ENCODE measurements at places on chromosomes 6 and 20.

DNA sequence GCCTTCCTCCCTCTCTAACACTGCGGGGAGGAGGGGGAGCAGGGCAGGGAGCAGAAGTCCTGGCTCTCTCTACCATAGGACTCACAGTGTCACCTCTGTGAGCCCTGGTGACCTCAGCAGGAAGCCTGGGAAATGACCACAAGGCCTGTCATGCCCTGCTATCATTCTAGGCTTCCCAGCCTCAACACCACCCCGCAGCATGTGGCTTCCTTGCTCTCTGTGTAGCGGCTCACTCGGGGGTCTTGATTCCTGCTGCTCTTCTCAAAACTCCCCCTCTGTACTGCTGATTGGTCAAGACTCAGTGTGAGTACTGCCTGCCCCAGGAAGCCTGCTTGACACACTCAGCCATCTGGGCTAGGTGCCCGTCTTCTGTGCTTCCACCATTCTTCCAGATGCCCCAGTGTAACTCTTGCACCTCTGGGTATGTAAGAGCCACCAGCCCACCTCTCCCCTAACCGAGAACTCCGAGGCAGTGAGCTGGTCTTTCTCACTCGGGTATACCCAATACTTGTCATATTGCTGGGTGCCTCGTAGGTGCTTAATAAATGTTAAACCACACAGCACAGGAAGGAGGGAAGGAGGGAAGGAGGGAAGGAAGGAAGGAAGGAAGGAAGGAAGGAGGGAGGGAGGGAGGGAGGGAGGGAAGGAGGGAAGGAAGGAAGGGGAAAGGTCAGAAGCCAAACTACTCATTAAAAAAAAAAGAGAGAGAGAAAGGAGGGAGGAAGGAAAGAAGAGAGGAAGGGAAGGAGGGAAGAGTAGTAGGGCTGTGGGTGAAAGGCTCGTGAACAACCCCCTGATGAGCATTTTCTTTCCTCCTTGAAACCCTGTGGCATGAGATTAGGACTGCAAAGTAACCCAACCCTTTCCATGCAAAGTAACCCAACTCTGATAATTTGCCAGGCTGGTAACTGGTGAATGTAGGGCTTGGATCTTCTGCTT is 5.0 kb downstream of the MDFI start:
- peak; percentile 45 for DNase-seq

DNA sequence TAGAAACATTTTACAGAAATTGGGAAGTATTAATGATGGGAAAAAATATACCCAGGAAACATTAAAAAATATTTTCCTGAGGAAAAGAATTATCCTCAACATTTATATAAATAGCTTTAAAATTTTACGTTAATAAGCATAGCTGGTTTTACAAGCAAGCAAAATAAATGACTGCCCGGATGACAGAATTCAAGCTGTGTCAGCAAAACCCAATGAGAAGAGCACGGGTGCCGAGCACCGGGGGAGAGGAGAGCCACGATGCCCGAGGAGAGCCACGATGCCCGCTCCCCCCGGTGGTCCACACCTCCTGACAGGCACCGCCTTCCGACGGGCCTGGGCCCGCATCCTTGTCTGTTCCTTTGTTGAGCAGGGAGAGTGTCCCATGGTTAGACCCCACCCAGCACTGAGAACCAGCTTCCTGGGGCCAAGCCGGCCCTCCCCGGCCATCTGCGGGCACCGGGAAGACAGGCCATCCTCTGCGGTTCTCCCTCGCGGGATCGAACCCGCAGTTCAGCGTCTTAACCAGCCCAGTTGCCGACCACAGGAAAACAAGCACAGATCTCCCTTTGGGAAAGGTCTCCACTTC is 63.3 kb upstream of the PDE10A start:
- DNase-seq = no peak

GRCh38 chr6:33678233-33678931 is 33.1 kb downstream of the UQCC2 start:
- no peak for DNase-seq

GRCh38 chr20:9495701-9496100 is 18.7 kb upstream of the LAMP5 start:
- DNase-seq = no peak

DNA sequence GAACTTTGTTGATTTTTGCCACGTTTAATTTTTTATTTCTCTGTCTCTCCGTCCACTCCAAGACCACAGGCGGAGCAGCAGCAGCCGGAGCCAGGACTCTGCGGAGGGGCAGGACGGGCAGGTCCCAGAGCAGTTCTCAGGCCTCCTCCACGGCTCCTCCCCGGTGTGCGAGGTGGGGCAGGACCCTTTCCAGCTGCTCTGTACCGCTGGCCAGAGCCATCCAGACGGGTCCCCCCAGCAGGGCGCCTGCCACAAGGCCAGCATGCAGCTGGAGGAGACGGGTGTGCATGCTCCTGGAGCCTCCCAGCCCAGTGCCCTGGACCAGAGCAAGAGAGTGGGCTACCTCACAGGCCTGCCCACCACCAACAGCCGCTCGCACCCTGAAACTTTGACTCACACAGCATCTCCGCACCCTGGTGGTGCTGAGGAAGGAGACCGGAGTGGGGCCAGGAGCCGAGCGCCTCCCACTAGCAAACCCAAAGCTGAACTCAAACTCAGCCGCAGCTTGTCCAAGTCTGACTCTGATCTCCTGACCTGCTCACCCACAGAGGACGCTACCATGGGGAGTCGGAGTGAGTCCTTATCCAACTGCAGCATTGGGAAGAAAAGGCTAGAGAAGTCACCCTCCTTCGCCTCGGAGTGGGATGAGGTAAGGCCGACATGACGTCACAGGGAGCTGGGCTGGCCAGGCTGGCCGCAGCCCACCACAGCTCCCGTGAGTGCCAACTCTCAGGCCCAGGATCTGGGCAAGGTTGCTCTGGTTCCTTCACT is 123.5 kb downstream of the TCP11 start:
- DNase-seq = peak; percentile 65

GRCh38 chr6:75150685-75151412 is 55.0 kb downstream of the COL12A1 start:
- DNase-seq = no peak

GRCh38 chr6:44806656-44807055 is 419.1 kb downstream of the CDC5L start:
- no peak for DNase-seq

- DNase-seq = no peak
These were observed 12.2 kb downstream of the HEBP2 start for GRCh38 chr6:138416206-138416605.

DNA sequence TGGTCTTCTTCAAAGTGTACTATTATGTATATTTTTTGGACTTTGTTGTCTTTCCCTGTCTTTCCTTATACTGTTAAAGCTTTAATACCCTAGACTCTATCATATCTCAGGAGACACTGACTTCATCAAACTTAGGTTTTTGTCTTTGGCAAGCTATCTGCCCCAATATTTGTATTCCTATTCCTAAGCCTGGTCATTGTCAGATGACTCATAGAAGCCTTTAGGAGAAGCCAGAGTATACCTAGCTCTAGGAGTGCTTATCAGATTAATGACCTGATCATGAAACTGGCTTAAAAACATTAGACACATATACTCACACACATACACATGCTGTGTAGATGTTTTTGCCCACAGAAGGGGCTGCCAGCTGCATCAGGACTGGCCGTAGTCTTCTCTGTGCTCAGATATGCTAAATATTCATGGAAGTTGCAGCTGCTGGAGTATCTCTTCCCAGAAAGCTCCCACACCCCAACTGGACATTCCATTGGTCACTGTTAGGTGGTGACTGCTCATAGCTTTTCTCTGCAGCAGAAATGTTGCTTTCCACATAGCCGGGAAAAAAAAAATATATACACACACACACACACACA is 102.0 kb downstream of the ANKS1A start:
- DNase-seq = no peak

DNA sequence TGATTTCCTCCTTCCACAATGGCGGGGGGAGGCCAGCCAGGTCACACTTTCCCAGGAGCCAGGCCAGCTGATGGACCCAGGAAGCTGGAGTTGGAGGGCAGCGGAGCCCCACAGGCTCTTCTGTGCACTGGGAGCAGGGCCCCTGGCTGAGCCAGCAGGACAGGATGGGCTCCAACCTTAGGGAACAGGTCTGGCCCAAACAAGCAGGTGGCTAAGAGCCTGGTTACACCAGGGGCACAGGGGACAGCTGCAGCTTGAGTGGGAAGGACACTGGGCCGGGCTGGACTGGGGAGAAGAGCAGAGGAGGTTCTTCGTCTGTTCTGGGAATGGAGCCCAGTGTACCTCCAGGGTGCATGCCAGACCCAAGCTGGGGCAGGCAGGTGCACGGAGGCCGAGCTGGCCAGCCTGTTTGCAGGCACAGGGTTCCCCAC is 102.3 kb downstream of the DLL1 start:
- DNase-seq = peak; percentile 30

GRCh38 chr6:108822401-108822800 is 25.8 kb upstream of the ARMC2 start:
- DNase-seq = no peak

DNA sequence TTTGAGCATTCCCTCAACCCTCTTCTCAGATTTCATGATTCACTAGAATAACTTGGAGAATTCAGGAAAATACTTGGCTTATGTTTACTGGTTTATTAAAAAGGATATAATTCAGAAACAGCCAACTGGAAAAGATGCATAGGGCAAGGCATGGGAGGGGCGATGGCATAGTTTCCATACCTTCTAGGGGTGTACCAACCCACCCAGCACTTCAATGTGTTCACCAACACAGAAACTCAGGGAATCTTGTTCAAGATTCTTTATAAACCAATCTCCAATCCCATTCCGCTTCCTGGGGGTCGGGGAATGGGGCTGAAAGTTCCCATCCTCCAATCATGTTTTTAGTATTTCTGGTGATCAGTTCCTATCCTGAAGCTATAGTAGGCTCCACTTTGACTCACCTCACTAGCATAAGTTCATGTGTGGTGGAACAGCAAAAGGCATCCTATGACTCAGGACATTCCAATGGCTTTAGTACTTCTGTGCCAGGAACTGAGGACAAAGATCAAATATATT is 164.4 kb downstream of the SIM1 start:
- no peak for DNase-seq

GRCh38 chr20:63095718-63096654 is 89.2 kb upstream of the BHLHE23 start:
- DNase-seq = peak; percentile 20

- peak; percentile 51 for DNase-seq
These were observed 13.9 kb upstream of the VAPB start for GRCh38 chr20:58374906-58375758.

DNA sequence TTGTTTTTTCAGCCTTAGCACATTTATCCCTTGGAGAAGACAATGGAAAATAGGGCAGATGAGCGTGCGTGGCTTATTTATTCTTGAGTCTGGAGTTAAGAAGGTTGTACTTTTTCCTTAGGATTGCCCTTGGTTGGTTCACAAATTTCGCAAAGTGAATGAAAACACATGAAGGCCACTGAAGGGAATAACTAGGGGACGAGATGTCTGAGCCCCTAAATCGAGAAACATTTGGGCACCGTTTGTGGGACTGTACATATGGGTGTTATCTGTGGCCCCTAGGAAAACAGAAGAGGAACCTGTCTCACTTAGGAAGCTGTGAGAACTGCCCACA is 19.4 kb upstream of the TRIM27 start:
- DNase-seq = no peak

- no peak for DNase-seq
These were observed 15.3 kb downstream of the SPDEF start for GRCh38 chr6:34540841-34541240.

DNA sequence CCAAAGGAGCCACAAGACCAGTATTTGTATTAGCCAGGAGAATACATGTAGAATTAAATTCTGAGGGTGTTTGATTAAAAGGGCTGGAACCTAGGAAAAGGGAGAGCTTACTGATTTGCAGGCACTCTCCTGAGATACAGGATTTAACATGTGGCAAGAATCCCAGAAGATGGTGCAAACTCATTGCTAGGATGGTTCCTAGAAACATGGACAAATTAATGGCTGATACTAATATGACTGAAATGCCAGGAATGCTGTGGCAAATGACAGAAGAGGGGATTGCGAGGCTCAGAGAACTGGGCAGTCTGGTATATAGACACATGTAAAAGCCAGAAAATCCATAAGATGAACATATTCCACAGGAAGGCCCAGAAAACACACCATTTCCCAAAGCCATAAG is 118.1 kb downstream of the RWDD2A start:
- DNase-seq = no peak

DNA sequence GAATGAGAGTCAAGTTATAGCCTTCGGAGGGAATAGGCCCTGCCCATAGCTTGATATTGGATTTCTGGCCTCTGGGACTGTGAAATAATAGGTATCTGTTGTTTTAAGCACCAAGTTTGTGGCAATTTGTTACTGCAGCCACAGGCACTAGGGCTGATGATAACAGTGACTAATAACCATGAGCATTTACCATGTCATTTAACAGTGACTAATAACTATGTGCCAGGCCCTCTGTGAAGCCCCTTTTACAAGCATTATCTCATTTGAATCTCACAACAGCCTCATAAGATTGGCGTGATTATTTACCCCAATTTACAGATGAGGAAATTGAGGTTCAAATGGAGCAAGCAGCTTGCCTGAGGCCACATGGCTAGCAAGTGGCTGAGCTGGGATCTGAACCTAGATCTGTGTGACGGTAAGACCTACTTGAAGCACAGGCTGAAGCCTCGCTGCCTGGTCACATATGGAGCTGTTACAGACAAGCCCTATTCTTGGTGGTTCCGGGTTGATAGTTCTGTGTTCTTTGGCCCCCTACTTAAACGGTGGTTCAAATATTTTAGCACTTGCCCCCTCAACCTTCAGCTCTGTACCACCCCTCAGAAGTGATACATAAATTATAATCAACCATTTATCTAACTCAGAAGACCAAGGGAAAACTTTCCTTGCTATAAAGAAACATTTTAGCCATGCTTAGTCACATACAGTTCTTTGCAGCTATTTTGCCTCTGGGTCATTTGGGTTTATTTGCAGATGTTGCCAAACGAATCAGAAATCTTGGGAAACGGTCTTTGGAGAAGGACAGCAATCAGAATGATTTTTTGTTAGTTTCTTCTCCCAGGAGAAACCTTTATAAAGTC is 98.3 kb downstream of the ELOVL5 start:
- no peak for DNase-seq

GRCh38 chr20:46739431-46740213 is 30.2 kb downstream of the SLC2A10 start:
- no peak for DNase-seq

- DNase-seq = no peak
These were observed 45.4 kb downstream of the CDS2 start for GRCh38 chr20:5172167-5172601.

DNA sequence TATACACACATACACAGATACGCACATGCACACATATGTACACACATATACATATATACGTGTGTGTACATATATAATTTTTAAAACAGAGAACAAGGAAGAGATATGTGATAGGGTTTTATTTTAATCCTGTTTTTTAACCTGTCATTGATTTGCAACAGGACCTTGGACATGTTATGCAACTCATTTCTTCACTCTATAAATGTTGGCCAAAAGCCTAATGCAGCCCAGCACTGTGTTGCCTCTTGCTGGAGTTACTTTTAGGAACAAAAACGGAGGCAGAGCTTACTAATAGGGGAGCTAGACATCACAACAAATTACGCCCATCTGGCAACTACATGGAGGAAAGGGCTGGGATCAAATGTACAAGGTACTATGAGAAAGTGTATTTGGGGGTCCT is 179.9 kb upstream of the TAB2 start:
- DNase-seq = no peak

Measured in right forelimb (tissue), 1 donor.